Cortex of kidney (tissue), 1 donor: ENCODE measurements at places on chromosomes 13 and 19.

DNA sequence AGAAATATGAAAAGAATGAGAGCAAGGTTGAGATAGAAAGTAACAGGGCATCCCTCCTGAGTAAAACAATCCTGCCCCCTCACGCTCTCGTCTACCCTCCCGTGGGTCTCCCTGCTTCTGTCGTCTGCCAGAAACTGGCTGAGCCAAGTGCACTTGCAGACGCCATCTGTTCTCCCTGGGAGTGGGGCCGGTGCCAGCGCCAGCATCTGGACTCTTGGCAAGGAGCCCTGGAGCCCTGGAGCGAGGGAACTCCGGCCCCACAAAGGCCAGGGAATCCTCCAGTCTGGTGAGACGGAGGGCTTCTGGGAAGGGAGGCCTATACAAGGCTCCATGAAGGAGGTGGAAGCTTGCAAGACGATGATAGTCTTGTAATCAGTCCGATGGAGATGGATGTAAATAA is 2.3 kb upstream of the TMEM91 start:
- no peak for DNase-seq

DNA sequence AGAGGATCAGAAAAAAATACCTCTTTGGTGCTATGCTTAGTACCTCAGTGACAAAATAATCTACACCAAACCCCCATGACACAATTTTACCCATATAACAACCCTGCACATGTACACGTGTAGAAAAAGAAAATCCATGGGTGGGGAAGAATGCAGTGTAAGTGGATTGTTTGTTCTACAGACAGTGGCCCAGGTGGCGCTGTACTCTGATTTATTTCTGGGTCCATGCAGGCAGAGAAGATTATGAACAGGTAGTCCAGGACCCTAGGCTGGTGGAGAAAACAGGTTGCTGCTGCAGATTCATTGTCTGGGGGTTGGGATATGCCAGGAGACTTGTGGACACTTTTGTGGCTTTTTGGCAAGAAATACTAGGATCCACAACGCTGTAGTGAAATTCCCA is 9.1 kb downstream of the ZNF100 start:
- no peak for DNase-seq

DNA sequence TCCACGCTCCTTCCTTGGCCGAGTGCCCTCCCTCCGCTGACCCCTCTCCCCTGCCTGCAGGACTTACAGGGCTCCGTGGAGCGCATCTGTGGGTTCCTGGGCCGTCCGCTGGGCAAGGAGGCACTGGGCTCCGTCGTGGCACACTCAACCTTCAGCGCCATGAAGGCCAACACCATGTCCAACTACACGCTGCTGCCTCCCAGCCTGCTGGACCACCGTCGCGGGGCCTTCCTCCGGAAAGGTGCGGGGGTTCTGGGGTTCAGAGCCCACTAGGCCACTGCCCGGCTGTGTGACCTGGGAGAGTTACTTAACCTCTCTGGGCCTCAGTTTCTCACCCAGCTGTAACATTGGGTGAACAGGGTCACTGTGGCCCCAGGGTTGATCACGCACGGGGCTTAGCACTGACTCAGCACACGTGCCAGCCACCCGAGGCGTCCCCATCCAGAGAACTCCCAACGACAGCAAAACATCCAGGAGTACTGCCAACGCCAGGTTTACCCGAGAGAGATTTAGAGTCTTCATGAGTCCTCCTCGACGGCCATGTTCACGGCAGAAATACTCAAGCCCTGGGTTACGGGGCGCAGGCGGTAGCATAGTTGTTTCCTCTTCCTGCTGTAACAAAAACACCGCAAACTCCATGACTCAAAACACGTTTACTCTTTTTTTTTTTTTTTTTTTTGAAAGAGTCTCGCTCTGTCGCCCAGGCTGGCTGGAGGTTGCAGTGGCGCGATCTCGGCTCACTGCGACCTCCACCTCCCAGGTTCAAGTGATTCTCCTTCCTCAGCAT is 9.7 kb upstream of the SPACA4 start:
- DNase-seq = no peak

DNA sequence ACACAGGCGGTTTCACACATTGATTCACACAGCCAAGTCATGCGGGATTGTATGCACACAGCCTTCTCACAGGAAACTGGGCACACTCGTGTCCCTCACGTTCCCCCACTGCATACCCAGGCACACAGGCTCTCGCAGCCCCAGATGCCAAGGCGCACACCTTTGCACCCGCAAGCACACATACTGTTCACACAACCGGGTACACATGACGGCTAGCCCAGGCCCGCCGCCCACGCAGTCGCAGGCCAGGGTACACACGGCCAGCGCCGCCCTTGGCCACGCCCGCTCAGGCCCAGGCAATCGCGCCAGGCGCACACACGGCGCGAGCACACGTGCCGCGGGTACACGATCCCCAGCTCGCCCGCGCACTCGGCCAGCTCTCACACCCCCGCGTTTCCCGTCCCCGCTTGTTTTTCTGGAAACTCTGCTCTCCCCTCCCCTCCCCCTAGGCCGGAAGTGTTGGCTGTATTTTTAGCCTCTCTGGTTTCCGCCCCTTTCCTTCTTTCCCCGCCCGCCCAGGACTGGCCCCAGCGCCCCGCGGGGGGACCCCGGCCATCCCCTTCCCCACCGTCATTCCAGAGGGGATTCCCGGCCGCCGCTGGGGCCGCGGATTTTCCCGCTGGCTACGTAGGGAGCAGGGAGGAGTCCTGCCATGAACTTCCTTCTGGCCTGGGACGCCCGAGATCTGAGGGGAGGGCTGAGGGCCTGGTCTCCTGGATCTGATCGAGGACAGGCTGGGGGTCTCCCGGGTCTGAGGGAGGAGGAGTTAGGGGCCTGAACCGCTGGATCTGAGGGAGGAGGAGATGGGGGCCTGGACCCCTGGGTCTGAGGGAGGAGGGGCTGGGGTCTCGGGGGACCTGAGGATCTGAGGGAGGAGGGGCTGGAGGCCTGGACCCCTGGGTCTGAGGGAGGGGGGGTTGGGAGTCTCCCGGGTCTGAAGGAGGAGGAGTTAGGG is 4.0 kb upstream of the ZFP36 start:
- DNase-seq = no peak

DNA sequence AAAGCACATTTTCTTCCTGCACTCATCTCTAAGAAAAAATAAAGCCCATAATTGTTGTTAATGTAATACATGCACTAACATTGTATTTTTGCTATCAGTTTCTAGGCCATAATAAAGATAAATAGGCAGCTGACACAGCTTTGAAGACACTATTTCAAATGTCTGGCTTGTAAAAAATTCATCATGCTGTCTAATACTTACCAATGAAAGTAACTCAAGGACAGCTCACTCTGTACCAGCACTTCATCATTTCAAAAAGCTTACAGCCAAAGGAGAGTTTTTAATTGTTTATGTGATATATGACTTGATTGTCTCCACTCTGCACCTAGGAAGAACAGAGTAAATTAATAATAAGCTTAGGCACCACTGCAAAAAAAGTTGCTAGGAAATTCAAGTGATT is 1423.3 kb upstream of the PCDH20 start:
- DNase-seq = no peak

- DNase-seq = no peak
Observed at GRCh38 chr13:67372868-67373464, 142.8 kb upstream of the PCDH9 start.

DNA sequence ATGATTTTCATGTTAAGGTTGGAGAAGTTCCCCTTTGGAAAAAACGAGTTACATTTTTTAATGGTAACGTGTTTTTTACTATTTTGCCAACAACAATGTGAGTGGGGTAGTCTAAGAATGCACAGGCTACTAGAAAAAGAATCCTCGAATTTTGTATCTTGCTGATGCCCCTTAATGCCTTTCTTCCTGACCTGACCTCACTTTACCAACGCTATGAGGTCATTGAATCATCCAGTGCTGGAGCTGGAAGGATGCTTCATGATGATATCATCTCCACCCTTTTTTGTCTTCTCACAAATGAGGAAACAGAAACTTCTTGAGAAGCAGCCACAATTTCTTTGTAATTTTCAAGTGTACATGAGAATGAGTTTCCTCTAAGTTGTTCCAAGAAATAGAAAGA is 8.2 kb upstream of the UBL3 start:
- DNase-seq = no peak

DNA sequence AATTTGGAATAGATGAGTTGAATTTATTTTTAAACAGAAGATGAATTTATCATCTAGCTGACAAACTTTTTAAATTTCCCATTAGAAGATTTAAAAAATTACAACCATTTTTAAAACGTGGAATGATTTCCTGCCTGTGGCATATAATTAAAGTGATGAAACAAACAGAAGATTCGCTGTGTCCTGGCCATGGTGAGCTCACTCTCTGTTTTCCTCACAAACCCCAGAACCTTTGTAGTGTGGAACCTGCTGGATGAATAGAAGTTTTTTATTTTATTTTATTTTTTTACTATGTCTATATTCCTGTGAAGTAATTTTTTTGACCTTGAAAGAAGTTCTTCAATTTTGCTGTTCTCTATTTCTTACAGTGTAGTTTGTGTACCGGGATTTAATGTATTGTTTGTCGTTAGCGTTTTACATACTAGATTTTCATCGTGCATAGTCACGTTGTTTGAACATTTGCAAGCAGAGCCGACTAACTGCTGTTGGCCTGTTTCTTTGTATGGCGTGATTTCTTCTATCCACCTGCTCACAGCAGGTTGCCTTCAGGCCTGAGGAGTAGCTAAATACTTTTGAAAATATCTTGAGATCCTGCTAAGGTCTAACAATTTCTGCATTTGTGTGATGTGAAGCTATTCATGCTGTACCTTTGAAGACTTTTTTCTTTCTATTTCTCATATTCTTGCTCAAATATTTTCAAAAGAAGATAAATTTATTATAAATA is 149.2 kb downstream of the GGACT start:
- no peak for DNase-seq

GRCh38 chr13:28041031-28041461 is 52.6 kb upstream of the URAD start:
- no peak for DNase-seq

GRCh38 chr13:103006641-103007426 is 59.4 kb downstream of the SLC10A2 start:
- no peak for DNase-seq

DNA sequence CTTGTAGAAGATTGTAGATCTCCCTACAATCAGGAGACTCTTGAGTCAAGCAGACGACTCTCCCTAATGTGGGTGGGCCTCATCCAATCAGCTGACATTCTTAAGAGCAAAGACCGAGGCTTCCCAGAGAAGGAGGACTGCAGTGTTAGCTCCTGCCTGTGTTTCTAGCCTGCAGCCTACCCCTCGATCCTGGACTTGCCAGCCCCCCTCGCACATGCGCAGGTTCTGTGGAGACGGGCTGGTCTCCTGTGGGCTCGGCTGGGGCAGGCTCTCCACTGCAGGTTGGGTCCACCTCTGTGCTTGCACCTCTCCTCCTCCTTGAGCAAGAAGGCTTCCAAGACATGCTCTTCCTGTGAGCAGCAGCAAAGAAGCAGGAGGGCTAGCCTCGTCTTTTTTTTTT is 185.2 kb upstream of the SOX1 start:
- DNase-seq = no peak

GRCh38 chr19:55636723-55637122 is 4.1 kb upstream of the ZNF580 start:
- DNase-seq = no peak

- no peak for DNase-seq
Observed at GRCh38 chr13:50892210-50892944, 17.2 kb upstream of the RNASEH2B start.

DNA sequence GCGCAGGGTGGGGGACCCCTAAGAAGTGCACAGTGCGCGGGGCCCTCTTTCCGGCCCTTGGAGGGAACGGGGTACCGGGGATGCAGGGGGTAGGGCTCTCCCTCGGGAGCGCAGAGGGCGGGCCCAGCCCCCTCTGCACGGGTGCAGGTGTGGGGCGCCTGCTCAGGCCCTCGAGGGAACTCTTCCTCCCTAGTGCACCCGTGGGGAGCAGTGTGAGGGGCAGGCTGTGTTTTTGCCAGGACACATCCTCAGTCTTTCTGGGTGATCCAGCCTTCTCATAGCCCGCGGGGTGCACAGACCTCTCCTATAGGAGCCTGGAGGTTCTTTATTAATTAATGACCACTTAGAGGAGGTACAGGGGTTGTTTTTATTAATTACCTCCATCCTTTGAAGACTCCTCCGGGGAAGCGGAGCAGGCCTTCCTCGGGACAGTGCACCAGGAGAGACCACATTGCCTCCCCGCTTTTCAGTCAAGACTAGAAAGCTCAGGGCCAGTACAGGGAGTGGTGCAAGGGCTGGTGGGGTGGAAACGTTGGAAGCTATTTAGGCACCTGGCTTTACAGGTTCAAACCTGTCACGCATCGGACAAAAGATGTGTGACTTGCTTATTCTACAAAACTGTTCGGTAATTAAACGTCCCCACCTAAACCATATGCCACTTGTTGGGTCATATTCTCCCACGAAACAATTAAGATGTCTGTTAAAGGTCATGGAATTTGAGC is 598 bp upstream of the GJB6 start:
- DNase-seq = no peak
